Activated gamma-delta T cell treated with Interleukin-2 at 50 U/mL for 16 hours (primary cell): ENCODE measurements at places on chromosomes 7 and 10.

DNA sequence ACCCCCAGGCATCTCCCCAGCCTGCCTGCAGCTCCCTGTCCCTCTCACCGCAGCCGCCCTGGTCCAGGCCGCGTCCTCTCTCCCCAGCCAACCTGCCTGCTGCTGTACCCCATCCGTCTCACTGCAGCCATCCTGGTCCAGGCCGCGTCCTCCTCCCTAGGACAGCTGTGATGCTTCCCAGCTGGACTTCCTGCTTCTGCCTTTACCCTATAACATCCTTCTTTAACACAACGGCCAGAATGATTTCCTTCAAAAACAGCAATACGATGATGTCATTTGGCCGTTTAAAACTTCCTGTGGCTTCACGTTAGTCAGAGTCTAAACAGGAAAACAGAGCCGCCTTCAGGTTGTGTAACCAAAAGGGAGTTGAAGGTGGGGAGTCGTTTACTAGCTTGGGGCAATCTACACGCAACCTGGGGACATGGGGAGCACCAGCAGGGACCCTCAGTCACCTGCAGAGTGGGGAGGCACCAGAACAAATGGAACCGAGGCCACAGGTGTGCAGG, 32.2 kb upstream of the ZFAND2A start:
- DNase-seq: no peak

- no peak for DNase-seq
Measured at GRCh38 chr7:106215868-106216516, 68.8 kb downstream of the NAMPT start.

DNA sequence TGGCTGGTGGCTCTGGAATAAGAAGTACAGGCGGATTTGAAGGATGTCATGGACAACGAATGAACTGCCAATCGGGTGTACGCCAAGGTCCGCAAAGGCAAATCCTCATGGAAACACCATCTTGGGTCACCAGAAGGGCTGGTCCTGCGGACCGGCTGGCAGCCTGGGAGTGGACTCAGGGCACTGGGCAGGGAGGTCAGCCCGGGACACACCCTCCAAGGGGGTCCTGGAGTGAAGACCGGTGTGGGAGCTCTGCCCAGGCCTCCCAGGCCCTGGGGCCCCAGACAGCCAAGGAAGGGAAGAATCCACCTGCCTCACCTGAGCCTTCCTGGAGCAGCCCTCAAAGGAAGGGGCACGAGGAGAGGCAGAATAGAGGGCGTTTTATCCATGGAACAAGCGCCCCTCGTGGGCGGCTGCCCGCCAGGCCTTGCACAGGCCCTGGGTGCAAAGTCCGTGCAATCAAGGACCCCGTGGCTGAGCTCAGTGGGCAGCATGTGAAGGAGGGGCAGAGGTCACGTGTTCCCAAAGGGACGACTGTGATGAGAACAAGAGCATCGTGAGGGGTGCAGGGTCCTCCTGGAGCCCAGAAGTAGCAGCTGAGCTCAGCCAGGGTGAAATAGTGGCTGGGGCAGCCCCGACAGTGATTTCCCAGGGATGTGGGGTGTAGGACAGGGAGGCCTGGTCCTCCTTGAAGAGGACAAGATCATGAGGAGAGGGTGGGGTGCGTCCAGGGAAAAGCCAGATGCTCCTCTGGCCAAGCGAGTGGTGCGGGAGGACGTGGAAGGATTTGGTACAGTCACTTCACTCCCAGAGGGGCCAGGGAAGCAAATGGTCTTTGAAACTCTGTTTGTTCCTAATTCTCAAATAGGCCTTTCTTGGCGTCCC, 105.2 kb downstream of the TCERG1L start:
- DNase-seq: no peak

GRCh38 chr7:103735377-103735776, 254.1 kb downstream of the RELN start:
- DNase-seq: no peak
